ENCODE measurements at places on chromosomes 12 and 14.

DNA sequence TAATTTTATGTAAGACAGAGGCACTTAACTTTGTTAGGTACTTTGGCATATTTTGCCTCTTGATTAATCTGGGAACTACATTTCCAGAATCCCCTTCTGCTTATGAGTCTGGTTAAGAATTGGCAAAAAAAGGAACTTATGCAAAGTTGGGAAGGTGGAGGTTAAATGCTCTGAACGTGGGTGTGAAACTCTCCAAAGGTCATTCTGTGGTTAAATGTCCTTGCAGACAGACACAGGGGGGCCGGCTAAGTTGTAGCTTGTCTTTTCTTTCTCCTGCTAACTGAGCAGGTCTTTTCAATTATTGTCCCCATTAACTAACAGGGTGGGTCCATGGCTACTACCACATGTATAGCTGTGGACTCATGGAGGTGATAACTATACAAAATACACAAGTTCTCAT is 248.6 kb upstream of the NOVA1 start:
- DNase-seq = no peak

GRCh38 chr14:66662374-66662773 is 154.4 kb downstream of the GPHN start:
- DNase-seq = no peak

GRCh38 chr12:10113075-10113474 is 14.3 kb upstream of the CLEC1A start:
- no peak for DNase-seq

DNA sequence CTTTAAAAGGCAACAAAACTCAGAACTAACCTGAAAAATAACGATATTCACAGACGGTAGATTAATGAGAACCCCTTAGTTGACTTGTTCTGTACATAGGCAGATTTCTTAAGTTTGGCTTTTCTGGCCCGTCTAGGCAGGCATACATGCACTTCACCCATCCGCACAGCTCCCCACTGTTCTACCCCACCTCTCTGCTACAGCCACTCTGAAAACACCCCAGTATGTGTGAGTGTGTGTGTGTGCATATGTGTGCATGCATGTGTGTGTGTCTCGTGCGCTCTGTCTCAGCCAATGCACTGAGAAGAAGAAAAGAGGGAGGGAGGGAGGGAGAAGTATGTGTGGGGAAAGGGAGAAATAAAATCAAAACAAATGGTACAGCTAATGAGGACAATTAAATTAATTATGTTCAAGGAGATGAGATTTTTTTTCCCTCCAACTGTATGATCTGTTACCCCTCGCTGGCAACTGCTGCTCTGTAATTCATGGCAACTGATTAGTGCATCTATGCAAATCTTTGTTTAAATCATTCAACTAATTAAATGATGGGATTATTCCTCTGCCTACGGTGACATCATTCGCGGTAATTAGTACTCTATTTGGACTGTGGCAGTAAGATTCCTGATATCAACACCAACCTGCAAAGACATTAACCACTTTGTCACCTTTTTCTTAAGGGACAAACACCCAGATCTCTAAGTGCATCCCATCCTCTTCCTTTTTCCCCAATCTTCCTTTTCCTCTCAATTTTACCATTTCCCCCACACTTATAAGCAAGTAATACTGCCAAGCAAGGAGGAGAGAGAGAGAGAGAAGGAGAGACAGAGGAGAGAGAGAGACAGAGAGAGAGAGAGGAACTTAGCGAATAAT is 2.2 kb upstream of the LMO3 start:
- no peak for DNase-seq

- DNase-seq = no peak
These were observed 8.4 kb downstream of the TEDC1 start for GRCh38 chr14:105499256-105500035.

GRCh38 chr14:49861699-49862088 is 9.1 kb upstream of the NEMF start:
- peak; percentile 73 for DNase-seq

- DNase-seq = no peak
These were observed 664.7 kb downstream of the SLC6A15 start for GRCh38 chr12:84247931-84248330.

GRCh38 chr12:55965941-55966407 is at the start of gene PMEL:
PMEL (minus strand) TSS chr12:55966042; CDS start chr12:55966011, 31 bp downstream.
- DNase-seq = no peak

DNA sequence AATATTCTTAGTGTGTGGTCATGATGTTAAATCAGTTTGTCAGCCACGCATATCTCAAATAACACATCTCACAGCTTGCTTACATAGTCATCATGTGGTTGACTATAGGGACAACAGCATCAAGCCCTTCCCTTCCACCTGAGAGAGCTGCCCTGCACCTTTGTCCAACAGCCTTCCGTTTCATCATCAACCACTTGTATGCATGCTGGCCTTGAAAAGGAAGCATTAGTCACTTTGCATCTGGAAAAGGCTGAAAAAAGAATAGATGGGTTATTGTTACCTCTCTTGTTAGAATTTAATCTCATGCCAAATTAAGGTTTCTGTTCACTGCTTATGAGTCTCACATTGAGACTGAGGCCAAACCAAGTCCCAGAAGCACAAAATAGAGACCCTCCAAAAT is 1586.5 kb upstream of the SEL1L start:
- DNase-seq = no peak

GRCh38 chr12:112995008-112995407 is 16.7 kb downstream of the OAS2 start:
- DNase-seq = no peak

DNA sequence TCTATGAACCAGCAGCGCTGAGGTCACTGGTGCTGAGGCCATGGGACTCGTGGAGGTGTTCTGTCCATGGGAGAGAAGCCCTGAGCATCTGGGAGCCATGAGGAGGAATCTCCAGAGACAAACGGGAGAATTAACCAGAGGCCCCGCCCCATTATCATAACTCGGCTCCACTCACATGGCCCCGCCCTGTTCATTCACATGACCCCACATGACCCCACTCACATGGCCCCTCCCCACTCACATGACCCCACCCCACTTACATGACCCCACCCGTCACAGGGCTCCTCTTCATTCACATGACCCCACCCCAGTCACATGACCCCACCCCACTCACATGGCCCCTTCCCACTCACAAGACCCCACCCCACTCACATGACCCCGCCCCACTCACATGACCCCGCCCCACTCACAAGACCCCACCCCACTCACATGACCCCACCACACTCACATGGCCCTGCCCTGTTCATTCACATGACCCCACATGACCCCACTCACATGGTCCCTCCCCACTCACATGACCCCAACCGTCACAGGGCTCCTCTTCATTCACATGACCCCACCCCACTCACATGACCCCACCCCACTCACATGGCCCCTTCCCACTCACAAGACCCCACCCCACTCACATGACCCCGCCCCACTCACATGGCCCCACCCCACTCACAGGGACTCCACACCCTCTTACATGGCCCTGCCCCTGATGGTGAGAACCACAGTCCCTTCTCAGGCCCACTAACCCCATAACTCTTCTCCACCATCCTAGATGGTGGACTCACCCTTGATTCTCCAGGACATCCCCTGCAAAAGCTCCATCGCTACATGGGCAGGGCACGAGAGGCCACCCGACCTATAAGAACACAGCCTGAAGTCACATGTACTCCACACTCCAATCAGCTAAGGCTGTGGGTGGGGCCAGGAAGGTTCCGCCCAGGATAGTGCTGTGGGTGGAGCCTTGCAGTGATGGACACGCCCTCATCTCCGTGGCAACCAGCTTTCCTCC is 151.1 kb upstream of the SFSWAP start:
- DNase-seq = no peak

DNA sequence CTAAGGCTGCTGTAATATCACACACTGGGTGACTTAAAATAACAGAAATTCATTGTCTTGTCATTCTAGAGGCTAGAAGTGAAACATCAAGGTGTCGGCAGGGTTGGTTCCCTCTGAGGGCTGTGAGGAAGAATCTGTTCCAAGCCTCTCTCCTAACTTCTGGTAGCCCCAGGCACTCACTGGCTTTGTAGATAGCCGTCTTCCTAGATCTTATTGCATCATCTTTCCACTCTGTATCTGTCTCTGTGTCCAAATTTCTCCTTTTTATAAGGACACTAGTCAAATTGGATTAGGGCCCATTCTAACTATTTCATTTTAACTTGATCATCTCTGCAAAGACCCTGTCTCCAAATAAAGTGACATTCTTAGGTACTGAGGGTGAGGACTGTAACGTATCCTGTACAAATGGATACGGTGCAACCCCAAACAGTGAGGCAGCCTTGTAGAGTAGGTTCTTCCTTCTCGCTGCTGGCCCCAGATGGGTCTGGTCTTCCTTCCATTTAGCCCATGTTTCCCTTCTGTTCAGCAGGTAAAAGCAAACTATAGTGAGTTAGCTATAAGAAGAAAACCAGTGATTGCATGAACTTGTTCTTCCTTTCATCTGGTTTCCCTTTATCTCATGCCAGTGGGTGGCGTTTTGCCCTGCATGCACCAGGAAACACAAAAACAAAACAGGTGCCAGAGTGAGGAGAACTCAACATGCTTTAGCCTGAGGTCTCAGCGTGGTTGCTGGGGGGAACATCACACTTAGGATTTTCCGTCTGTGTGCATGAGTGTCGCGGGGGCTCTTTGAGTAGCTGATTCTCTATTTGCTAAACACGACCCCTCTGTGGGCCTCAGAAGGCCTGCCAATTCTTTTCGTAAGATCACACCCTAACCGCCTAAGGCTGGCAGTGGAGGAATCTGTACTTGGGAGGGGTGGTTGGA is 19.5 kb downstream of the TTC9 start:
- no peak for DNase-seq

DNA sequence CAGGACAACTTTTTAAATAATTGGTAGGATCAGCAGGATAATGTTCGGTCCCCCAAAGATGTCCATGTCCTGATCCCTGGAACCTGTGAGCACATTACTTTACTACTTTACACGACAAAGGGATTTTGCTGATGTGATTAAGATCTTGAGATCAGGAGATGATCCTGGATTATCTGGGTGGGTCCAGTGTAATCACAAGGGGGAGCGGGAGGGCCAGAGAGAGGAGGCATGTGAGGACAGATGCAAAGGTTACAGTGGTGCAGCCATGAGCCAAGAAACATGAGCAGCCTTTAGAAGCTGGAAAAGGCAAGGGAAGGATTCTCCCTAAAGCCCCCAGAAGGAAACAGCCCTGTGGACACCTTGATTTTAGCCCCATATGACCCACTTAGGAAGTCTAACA is 33.1 kb downstream of the KCNK10 start:
- no peak for DNase-seq

DNA sequence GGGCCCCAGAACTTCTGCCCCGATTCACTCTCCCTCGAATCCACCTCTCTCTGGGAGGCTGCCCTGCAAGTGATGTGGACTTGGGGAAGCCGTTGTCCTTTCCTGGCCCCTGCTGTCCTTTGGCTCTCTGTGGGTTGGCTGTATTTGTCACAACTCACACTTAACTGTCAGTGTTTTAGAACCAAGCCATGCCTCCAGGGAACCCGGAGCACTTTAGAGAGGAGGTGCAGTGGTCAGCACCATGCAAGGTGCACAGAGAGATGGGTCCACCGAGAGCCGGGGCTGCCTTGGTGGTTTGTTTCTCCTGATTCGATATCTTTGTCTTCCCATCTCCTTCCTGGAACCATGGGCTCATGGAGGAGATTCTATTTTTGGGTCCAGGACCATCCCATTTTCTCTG is 129.5 kb upstream of the RTL1 start:
- no peak for DNase-seq

DNA sequence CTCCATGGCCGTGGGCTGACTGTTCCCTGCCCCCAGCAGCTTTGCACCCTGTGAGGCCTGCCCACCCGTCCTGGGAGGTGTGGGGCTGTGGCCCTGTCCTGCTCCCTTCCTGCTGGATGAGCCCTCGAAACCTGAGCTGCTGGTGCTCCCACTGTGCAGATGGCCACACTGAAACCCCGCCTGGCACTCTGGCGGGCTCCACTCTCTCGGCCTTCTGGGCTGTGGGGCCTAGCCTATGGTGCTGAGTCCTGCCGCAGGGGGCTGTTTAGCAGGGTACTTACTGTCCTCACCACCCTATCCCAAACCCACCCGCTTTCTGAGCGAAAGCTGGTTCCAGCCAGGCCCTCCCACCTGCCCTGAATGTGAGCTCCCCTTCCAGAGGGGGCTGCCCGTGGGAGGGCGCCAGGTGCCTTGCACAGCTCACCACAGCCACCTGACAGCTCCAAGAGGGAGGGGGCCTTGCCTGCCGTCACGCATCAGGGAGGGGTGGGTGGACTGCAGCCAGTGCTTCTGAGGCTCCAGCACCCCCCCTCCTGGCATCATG is 7.3 kb downstream of the SLC25A47 start:
- no peak for DNase-seq

DNA sequence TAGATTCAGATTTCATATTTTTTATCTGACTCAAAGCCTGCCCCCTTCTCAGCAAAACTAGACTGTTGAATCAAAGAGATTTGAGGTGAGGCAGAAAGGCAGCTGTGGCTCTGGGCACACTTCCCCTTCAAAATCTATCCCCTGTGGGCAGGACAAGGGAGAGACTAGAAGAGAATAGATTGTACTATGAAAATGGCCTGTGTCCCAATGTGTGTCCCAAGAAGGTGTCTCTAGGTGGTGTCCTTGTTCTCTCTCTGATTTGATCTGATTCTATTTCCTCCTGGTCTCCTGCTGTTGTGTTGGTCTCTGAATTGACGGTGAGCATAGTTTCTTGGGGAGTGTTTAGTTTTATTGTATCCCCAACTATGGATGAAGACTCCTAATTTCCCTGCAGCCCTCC is 565.8 kb upstream of the ATP2B1 start:
- no peak for DNase-seq

- DNase-seq = no peak
These were observed 185.0 kb upstream of the NRXN3 start for GRCh38 chr14:77985211-77985615.

DNA sequence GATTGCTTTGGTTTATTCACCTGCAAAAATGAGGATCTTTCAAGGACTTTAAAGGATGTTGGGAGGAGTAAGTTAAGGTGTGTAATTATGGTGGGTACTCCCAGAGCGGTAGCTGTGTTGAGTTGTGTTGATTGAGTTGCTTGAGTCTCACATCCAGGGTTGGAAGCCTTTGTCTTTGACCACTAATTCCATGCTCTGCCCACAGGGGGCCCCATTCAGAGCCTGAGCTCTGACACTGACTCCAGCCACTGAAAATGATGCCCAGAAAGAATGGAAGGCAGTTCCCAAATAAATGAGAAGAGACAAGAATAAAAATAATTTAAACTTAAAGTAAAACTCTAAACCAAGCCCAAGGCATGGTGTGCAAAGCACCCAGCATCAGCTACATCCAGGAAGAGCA is 237.4 kb upstream of the PWP1 start:
- DNase-seq = no peak

GRCh38 chr14:91059576-91060350 is 678 bp downstream of the RPS6KA5 start:
- no peak for DNase-seq

- DNase-seq = no peak
These were observed 1.3 kb upstream of the C14orf39 start for GRCh38 chr14:60487211-60487610.

DNA sequence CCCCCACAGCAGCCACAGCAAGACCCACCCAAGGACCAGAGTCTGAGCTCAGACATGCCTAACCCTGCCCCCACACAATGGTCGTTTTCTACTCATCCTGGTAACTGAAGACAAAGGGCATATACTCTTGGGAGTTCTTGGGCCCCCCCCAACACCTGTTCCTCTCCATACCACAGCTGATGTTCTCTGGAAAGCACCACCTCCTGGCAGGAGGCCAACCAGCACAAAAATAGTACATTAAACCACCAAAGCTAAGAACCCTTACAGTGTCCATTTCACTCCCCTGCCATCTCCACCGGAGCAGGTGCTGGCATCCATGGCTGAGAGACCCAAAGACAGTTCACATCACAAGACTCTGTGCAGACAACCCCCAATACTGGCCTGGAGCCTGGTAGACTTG is 80.6 kb upstream of the DAAM1 start:
- no peak for DNase-seq
